Activated CD8-positive, alpha-beta memory T cell treated with anti-CD3 and anti-CD28 coated beads for 36 hours (primary cell): ENCODE measurements at places on chromosomes 4 and X. TPM values are rescaled to one million over a fixed set of nuclear protein-coding genes. Genes with fewer than 3 reads are reported as not detected.

The AIFM1 gene
- total RNA-seq, result 56.1 TPM

The ANKRD50 gene
- 0.15 TPM for total RNA-seq

The PCGF3 gene
- 25.8 TPM for total RNA-seq

The PUDP gene
- 26.9 TPM for total RNA-seq

The HDAC6 gene
- 49.9 TPM for total RNA-seq

The ETFDH gene
- 23.2 TPM for total RNA-seq

The NUDT9 gene
- total RNA-seq, result 15.0 TPM

The TRPC5OS gene
- not detected for total RNA-seq

The PCDH19 gene
- total RNA-seq, result not detected

The PDE6B gene
- total RNA-seq, result 8.7 TPM

The RTL5 gene
- total RNA-seq, result 0.42 TPM

The GNRHR gene
- not detected for total RNA-seq

The CAMK2D gene
- 61.5 TPM for total RNA-seq

The MED28 gene
- 58.6 TPM for total RNA-seq

The TADA2B gene
- 13.7 TPM for total RNA-seq

The AKAP4 gene
- total RNA-seq, result not detected

The CCNA2 gene
- 91.2 TPM for total RNA-seq

The SUPT20HL1 gene
- total RNA-seq, result not detected

The ART3 gene
- not detected for total RNA-seq

The NR3C2 gene
- 3.1 TPM for total RNA-seq

The ANK2 gene
- 0.63 TPM for total RNA-seq

The EMCN gene
- total RNA-seq, result not detected

The SPACA5 gene
- total RNA-seq, result not detected

The GATA1 gene
- total RNA-seq, result not detected

The ASB9 gene
- total RNA-seq, result 0.23 TPM

The BTC gene
- not detected for total RNA-seq

The DRD5 gene
- not detected for total RNA-seq

The ARHGEF38 gene
- not detected for total RNA-seq

The CT83 gene
- not detected for total RNA-seq

The ARR3 gene
- not detected for total RNA-seq

The ARAP2 gene
- total RNA-seq, result 42.5 TPM

The UPF3B gene
- total RNA-seq, result 20.0 TPM
